ENCODE measurements at places on chromosomes 16 and 17. TPM values are rescaled to one million over a fixed set of nuclear protein-coding genes. Genes with fewer than 3 reads are reported as not detected.

DNA sequence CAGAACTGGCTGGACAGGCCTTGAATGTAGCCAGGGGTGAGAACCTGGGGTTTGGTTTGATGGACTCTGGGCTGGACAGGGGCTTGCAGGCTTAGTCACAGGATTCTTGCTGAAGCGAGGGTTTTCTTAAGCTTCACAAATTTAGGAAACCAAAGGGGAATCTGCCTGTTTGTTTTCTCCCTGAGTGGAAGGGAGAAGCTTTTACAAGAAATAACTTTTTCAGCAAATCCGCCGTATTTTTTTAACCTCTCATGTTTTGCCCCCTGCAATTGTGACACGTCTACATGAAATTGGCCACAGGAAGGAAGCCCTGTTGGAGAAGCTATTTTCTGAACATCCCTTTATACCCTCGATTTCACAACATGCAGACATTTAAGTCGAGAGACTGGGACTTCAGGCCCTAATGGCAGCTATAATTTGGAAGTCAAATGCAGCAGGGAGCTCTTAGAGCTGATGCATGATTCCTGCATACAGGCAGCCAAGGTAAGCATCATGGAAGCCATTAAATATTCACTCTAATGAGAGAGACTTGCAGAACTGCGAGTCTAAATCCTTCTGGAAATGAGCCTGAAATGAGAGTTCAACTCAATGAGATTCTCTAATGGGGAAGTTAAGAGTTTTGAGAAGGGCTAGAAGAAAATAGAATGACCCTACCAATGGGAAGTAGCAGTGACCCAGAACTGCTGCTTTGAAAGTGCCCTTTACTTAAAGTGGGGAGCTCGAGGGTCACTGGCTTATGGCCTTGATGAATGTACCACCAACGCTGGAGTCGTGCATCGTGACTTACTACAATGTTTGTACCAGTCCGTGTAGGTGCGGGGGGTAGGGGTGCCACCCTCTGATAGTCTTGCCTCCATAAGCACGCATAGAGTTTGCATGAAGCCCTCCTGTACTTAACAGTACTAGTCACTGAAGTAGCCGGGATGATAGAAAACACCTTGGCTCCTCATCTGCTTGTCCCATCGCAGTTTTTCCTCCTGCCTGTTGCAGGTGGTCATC, 45.1 kb upstream of the IRF8 start:
- no peak for DNase-seq

GRCh38 chr17:72273289-72274056, 152.7 kb downstream of the SOX9 start:
- DNase-seq, result no peak

Gene ITGAL
- not detected for total RNA-seq

- DNase-seq, result no peak
Measured at GRCh38 chr16:50271148-50272041, 5.0 kb downstream of the ADCY7 start.

- no peak for DNase-seq
Measured at GRCh38 chr16:81451753-81452680, 7.4 kb downstream of the CMIP start.

Gene BIRC5
- 15.0 TPM for total RNA-seq

Gene TBX2
- 228 TPM for total RNA-seq

Gene IGSF6
- not detected for total RNA-seq

Gene KRTAP4-6
- total RNA-seq, result not detected

- DNase-seq, result peak; percentile 88
Measured at GRCh38 chr17:7889166-7889955, 772 bp downstream of the CHD3 start.

- peak; percentile 40 for DNase-seq
Measured at GRCh38 chr16:3175157-3176093, 12.6 kb upstream of the OR1F1 start.

Gene SPNS2
- total RNA-seq, result 1.0 TPM

DNA sequence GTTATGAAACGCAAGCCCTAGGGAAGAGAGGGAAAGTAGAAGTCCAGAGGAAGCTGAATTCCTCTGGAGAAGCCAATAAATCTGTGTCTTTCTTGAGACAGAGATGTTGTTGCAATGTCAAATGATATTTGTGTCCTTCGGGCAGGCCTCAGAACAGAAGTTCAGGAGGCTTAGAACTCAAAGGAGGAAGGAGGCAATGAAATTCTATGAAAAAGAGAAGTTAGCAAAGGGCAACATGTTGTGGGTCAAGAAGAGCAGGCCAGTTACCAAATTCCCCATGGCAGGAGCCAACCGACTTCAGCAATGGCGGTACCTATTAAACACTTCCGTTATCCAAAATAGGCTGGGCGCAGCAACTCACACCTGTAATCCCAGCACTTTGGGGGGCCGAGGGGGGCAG, 109.0 kb upstream of the DHX40 start:
- DNase-seq, result no peak

Gene SHCBP1
- 1.8 TPM for total RNA-seq

Gene PIK3R6
- total RNA-seq, result not detected

DNA sequence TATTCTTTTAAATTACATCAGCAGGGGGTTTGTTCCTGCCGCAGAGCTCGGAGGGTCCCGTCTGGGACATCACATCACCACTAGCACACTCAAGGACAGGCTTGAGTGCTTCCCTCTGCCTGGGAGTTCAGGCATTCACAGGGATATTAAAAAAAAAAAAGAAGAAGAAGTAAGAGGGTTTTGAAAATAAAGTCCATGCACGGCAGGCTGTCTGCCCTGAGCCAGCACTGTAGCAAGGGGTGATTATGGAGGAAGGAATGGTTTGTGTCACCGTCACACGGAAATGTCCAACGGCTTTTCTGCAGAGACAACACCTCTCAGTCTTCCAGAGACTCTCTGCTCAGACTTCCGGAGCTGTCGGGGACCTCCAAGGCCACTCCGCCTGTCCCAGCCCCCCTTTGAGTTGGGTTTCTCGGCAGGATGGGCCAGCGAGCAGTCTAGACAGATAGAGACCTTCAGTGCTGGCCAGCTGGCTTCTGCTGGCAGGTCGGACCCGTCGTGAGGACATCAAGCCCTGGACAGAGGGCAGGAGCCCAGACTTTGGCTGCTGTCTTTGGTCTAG, 33.6 kb downstream of the MEOX1 start:
- no peak for DNase-seq

DNA sequence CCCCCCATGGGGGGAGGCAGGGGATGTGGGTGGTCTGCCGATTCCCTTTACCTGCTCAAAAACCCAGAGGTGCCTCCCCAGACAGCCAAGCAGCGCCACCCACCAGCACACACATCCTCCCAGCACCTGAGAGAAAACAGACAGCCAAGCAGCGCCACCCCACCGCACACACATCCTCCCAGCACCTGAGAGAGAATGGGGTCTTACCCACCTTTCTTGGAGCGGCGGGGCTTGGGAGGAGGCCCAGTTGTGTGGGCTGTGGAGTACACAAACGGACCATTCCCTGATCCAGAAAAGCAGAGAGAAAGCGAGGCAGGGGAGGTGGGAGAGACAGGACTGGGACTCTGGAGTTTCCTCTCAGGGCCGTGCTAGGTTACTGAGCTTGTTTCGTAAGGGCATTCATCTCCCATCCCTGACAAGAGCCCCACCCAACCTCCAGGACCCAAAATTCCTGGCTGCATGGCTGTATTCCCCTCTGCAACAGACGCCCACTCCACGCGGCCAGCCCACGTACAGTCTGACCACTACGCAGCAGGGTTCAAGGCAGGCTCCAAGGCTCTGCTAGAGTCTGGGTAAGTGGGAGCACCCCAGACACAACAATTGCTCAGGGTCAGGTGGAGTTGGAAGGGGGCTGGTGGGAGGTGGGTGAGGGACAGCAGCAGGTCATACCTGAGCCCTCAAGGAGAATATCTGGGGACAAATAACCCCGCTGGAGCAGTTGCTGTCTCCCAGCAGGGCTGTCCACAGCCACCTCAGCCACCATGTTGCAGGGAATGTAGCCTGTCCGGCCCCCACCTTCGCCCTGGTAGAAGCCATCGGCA, 22.3 kb downstream of the TSPOAP1 start:
- no peak for DNase-seq

Gene DBF4B
- 26.8 TPM for total RNA-seq

DNA sequence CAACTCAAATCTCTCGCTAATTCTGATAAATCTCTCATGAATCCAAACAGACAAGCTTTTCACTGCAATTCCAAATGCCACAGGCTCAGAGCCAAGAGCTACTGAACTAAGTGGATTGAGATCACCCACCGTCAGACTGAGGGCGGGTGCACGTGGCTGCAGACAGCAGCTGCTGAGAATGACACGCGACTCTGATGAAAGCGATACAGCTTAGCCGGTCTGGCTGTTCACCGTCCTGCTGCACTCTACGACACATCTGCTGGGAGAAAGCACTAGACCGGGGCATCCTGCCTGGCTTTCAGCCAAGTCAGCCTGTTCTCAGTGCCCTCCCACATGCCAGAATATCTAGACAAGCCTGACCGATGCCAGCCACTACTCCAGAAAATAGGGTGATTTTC, 42.6 kb downstream of the KLHDC4 start:
- DNase-seq, result peak; percentile 71

GRCh38 chr17:73391331-73392265, 79.8 kb upstream of the CDC42EP4 start:
- no peak for DNase-seq

- DNase-seq, result no peak
Measured at GRCh38 chr17:5785867-5786509, 201.7 kb upstream of the NLRP1 start.

DNA sequence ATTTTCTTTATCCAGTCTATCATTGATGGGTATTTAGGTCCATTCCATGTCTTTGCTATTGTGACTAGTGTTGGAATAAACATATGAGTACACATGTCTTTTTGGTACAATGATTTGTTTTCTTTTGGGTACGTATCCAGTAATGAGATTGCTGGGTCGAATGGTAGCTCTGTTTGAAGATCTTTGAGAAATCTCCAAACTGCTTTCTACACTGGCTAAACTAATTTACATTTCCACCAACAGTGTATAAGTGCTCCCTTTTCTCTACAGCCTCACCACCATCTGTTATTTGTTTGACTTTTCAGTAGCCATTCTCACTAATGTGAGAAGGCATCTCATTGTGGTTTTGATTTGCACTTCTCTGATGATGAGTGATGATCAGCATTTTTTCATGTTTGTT, 103.7 kb downstream of the GOSR1 start:
- DNase-seq, result no peak

DNA sequence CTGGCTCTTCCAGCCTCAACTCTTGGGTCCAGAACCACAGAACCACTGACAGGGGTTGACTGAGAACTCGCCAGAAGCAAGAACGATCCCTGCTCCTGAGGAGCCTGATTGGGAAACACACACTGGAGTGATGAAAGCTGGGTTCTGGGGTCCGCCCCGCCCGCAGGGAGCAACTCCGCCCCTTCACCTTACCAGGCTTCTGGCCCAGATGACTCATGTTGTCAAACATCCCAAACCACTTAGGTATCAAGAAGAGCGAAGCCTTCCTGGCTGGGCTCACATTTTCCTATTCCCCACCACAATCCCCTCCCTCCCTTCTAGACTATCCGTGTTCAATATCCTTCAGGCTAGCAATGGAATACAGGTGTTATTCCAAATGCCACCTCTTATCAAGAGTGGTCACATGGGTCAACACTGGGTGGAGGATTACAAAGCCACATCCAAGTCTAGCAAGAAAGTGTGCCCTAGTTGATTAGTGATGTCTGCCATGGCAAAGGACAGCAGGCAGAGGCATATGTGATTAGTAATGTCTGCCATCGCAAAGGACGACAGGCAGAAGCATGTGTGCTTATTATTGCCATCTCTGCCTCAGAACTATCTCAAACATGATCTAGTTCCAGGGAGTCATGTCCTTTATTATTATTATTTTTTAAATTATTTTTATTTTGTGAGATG, 70.5 kb downstream of the TIMM22 start:
- DNase-seq, result no peak

Gene KRTAP9-8
- total RNA-seq, result not detected

DNA sequence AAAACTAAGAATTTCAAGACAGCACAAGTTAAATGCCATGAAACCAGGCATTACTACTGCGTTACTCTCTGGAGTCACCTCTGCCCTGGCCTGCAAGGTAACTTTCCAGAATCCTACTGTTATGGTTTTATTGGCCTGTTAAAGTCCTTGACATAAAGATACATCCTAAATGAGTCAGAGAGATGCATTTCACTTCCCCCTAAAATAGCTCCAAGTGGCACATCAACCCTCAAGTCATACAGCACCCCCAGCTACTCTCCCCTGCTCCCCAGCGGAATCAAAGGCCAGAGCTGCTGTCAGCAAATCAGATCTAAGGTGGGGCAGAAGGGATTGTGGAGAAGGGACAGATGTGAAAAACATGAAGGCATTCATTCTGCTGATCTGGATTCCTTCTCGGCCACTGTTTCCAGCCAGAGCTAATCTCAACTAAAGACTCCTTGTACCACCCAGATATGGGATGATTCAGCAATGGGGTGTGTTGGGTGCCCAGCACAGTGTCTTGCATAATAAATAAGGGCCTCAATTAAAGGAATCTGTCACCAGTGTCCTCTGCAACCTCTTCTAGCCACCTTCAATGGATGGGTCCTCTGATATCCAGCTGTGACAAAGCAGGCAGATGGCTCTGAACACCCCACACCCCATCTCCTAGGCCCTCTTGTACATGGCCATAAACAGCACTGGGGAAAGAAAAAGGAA, 8.5 kb upstream of the CCL1 start:
- no peak for DNase-seq

- no peak for DNase-seq
Measured at GRCh38 chr17:69535016-69535570, 120.6 kb downstream of the MAP2K6 start.

- peak; percentile 70 for DNase-seq
Measured at GRCh38 chr17:65359016-65359415, 202.4 kb downstream of the AXIN2 start.

Gene SLX1A
- total RNA-seq, result 76.1 TPM

GRCh38 chr17:50169121-50169764, 3.4 kb downstream of the SGCA start:
- DNase-seq, result peak; percentile 75

- peak; percentile 82 for DNase-seq
Measured at GRCh38 chr16:8346294-8346693, 244.0 kb downstream of the TMEM114 start.

Gene CCL11
- not detected for total RNA-seq

Gene PLD6
- total RNA-seq, result 0.42 TPM

Gene RAB37
- 3.4 TPM for total RNA-seq

Data from cardiac muscle cell (in vitro differentiated cells and primary cell).